CD8-positive, alpha-beta memory T cell (primary cell): ENCODE measurements at places on chromosomes 11 and 22.

GRCh38 chr11:70467201-70468085, 69.1 kb downstream of the CTTN start:
- DNase-seq, result no peak

DNA sequence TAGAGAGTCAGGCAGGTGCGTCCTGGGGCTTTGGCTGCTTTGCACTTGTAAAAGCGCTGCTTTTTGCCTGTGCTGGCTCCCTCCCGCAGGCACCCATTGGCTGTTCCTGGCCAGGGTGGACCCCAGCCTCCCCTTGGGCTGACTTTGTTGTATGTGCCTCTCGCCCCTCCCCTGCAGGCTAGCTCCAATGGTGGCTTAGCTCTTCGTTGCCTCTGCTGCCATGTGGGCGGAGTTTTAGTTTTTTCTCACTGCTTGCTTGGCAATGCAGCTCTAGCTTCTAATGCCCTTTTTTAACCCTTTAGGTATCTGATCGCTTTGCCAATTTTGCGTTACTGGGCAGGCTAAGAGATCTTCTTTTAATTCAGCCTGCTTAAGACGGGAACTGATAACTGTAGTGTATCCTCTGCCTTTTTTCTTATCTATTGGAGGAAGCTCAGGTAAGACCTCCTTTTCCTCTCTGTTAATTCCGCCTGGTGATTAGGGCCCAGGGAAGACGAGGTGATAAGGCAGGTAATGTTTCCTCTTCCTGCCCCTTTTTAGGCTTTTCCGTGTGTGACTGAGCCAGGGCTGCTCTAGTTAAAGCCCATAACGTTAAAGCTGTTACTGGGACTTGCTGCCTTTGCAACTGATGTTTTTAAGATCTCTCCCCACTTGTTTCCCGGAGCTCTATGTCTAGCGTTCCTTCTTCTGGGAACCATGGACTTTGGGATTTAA, 11.7 kb upstream of the GLYATL1 start:
- no peak for DNase-seq

DNA sequence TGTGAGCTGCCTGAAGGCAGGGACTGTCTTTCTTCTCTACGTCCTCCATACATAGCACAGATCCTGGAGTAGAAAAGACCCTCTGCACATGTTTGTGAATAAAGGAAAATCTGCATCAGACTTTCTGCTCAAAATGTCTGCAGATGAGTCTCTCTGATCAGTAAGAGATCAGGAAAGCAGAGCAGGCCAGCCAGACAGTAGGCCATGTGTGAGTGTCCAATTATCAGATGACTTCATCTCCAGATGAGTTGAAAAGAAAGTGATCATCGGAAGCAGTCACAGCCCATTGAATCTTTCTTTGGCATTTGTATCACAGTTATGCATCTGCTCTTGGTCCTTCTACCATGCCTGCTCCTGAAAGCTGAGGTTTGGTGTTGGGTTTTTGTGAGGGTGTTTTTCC, 298.7 kb upstream of the NCAM1 start:
- no peak for DNase-seq

DNA sequence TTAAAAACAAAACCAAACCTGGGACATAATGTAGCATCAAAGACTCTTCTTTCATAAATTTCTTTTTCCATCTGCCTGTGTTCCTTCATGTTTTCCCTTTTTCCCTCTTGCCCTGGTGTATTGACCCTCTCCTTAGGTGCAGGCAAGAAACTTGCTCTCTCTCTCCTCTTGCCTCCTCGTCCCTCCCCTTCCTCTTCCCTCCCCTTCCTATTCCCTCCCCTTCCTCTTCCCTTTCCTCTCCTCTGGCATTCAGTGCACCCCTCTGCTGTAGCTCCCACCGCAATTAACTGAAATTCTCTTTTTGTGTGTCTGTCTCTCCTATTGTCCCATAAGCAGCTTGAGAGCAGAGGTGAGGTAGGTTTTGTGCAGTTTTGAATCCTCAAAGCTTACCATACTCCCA, 49.9 kb downstream of the CSF2RB start:
- DNase-seq, result no peak

GRCh38 chr22:22410121-22410520, 98.4 kb downstream of the ZNF280B start:
- DNase-seq, result no peak

- no peak for DNase-seq
Observed at GRCh38 chr11:117921893-117922292, 7.3 kb downstream of the TMPRSS13 start.

DNA sequence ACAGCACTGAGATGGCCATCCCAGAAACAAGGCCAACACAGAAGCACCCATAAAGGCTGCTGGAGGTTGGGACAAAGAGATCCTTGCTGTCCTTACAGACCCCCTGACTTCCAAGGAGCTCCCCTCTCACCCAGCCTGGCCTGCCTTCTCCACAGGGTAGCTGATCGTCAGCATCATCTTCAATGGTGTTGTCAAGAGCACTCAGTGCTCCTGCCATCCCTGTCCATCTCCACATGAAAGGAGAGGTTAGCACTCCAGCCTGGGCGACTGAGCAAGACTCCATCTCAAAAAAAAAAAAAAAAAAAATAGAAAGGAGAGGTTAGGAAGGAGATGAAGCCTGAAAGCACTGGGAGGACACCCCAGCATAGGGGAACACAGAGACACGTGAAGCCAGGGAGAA, 2.1 kb upstream of the POU2AF3 start:
- no peak for DNase-seq

DNA sequence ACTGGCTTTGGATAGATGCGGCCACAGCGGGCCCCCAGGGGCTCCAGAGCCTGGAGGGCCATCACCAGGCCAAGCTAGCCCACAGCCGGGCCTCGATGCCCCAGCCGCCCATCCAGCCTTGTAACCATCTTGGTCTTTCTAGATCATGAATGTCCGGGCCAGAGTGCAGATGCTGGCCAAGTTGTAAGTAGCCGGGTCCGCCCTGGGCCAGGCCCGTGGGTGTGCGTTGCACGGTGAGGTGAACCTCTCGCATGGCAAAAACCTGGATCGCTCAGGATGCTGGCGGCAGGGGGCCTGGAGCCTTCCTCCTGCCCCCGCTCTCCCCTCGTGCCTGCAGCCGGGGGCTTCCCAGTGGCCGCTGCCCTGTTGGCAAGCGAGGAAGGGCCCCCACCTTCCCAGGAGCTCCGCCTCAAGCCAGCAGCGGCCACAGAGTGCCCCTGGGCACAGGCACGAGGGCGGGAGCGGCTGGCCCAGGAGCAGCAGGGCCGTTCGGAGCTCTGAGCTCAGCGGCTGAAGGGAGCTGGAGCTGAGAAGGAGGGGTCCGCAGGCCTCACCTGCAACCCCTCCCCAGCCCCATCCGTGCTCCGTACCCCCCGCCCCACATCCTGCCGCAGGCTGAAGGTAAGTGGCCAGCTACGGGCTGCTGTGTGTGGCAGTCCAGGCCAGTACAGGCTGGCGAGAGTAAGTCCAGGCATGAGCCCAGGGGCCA, 10.9 kb upstream of the MRPL23 start:
- DNase-seq, result no peak

GRCh38 chr11:115996808-115997188, 492.6 kb upstream of the CADM1 start:
- no peak for DNase-seq

DNA sequence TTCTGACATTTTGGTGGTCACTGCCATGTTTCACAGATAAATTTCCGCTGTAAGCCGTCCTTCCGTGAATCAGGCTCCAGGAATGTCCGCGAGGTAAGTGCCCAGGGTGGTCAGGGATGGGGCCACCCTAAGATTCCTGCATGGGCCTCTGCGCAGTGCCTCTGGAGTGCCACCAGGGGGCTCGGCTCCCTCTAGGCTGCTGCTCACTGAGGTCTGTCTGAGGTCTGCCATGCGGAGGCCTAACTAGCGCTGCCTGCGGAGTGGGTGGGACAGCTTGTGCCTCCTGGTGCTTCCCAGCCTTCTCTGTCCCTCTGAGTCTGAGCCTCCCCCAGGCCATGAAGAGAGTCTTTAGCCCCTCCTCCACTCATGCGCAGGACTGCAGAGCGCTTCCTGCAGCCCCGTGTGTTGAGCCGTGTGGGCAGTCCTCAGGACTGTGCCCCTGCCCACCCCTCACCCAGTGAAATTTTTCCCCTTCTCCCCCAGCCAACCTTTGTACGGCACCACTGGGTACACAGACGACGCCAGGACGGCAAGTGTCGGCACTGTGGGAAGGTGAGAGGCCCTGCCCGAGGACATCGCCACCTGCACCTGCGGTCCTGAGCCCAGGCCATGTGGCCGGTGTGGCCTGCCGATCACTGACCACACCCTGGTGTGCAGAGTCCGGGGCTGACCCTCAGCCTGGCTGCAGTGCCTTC, 11.9 kb upstream of the MDK start:
- DNase-seq, result no peak

- no peak for DNase-seq
Observed at GRCh38 chr11:71164621-71165020, 87.8 kb downstream of the SHANK2 start.

- no peak for DNase-seq
Observed at GRCh38 chr22:26342745-26343410, 86.2 kb upstream of the ASPHD2 start.

DNA sequence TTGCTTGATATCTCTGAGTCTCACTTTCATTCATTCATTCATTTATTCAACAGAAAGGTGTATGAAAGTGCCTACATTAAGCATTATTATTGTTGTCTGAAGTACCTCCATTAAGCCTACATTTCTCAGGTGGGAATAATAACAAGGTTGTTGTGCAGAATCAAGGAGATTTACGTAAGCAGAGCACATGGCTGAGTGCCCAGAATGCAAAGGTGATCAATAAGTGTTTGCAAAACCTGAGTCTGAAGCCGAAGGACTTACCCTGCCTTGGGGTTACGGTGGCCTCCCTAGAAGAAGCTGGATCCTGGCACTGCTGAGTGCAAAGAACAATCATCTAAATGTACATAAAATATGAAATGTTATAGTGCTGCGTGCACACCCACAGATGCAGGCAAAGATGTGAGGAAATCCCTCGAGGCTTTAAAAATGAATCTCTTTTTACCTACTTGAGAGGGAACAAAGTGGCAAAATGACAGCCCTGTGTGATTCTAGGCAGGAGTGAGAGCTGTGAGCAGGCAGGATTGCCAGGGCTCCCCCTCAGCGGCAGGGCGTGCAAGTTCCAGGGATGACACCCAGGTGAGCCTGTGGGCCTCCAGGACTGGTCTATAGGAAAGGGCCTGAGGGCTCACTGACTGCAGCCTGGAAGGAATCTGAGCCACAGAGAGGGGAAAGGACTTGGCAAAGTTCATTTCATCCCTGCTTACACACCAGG, 133.1 kb upstream of the TBCEL start:
- DNase-seq, result no peak

DNA sequence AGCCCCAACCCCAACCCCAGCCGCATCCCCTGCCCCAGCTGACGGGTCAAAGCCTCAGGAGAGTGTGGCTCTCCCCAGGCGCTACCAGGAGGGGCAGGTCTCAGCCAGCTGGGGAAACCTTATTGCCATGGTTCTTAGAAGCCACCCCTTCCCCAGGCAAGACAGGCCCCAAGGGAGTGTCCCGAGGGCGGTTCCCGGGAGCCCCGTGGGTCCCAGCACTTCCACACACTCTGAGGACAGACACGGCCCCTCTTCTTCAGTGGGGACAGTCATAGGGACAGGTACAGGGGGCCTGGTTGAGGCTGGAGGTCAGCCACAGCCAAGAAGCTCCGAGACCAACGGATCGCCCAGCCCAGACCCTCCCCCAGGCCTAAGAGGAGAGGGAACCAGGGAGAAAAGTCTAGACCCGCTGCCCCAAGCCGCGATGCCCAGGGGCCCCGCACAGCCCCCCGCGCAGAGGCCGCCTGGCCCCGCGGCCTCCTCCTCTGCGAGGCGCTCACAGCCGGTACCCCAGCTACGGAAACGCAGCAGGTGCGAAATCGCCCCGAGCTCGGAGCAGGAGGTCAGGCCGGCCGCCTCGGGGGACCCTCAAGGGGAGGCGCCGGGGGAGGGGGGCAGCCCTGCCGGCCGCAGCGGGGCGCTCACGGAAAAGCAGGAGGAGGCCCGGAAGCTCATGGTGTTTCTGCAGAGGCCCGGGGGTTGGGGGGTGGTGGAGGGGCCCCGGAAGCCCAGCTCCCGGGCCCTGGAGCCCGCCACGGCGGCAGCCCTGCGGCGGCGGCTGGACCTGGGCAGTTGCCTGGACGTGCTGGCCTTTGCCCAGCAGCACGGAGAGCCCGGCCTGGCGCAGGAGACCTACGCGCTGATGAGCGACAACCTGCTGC, 2.6 kb downstream of the KLHDC7B start:
- peak; percentile 61 for DNase-seq

- DNase-seq, result no peak
Observed at GRCh38 chr22:42714768-42715390, 5.8 kb downstream of the A4GALT start.

- no peak for DNase-seq
Observed at GRCh38 chr11:119108146-119108856, 1.2 kb downstream of the C2CD2L start.

DNA sequence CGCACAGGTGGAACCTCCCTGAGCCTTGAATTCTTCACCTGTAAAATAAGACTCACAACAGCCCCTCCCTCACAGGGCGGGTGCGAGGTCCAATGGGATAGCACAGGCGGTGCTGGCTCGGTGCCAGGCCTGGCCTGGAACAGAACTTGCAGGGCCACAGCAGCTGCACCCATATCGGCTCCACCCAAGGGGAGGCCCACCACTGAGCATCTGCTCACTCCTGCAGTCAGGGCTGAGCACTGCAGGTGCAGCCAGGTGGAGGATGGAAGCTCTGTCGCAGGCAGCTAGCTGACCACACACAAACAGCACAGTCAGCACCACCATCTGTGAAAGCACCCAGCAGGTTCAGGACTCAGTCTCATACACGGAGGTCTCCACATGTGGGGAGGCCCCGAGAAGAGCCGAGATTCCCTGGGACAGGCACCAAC, 19.6 kb downstream of the VPS37C start:
- no peak for DNase-seq

DNA sequence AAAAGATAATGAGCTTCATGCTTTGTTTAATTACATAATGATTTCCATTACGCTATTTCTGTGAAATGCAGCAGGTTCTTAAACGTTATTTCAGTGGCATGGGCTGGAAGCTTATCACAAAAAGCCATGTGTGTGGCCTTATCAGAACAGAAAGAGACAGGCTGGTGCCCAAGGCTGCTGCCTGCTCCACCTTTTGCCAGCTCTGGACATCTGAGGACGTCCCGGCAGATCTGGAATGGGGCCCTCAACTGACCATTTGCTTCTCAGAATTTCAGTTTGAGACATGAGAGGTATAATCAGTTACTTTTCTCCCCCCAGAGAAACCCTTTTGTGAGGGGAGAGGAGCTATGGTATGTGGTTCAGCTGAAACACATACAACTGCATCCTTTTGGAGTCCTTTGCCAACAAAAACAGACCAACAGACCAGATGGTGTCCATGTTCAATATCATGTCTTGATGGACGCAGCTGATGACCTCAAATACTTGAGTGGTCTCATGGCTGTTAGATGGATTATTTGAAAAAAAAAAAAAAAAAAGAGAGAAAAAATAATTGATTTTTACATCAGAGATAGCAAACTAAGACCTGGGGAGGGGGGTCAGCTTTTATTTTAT, 8.6 kb downstream of the CDPF1 start:
- DNase-seq, result no peak
